ENCODE measurements at places on chromosomes 2 and 18.

GRCh38 chr2:53424902-53425301 lies 342.7 kb upstream of the CHAC2 start:
- DNase-seq = no peak

DNA sequence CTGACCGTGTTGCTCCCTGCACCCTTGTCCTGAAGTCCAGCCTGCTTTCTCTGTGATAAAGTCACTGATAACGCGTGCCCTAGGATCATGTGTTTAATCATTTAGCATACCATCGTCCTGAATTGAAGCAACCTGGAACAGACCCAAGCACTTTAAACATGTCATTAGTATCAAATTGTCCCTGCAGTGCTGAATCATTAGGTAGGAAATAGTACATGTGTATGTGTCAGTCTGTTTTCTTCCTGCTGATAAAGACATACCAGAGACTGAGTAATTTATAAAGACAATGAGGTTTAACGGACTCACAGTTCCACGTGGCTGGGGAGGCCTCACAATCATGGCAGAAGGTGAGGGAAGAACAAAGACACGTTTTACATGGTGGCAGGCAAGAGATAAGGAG lies 2.8 kb downstream of the ASB18 start:
- no peak for DNase-seq

- peak; percentile 28 for DNase-seq
Observed at GRCh38 chr2:68284896-68285295, 32.6 kb upstream of the PPP3R1 start.

GRCh38 chr2:218228366-218229090 lies 11.5 kb downstream of the ARPC2 start:
- DNase-seq = peak; percentile 64

DNA sequence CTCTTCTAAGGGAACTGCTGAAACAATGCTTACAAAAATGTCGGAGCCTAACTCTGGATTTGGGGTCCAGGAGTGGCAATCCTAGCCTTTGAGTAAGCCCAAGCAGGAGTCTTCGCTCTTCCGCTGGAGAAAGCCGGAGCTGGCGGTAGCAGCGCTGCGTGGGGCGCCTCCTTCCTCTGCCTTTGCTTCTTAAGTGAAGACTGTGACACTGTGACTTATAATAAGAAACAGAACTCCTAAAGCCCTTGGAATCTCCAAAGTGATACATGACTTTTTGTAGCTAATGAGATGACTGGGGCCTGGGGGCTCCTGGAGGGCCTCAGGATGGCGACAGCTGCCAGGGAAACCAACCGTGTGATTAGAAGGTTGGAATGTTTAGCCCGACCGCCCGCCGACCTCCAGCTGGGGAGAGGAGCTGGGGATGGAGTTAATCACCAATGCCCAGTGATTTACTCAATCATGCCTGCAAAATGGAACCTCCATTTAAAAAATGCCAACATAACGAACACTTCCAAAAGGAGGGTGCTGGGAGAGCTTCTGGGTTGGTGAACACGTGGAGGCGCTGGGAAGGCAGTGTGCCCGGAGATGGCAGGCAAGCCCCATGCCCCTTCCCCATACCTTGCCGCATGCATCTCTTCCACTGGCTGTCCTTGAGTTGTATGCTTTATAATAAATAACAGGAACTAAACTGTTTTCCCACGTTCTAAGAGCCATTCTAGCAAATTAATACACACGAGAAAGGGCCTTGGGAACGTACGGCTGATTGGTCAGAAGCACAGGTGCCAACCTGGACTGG lies 29.0 kb upstream of the MAL start:
- DNase-seq = no peak

DNA sequence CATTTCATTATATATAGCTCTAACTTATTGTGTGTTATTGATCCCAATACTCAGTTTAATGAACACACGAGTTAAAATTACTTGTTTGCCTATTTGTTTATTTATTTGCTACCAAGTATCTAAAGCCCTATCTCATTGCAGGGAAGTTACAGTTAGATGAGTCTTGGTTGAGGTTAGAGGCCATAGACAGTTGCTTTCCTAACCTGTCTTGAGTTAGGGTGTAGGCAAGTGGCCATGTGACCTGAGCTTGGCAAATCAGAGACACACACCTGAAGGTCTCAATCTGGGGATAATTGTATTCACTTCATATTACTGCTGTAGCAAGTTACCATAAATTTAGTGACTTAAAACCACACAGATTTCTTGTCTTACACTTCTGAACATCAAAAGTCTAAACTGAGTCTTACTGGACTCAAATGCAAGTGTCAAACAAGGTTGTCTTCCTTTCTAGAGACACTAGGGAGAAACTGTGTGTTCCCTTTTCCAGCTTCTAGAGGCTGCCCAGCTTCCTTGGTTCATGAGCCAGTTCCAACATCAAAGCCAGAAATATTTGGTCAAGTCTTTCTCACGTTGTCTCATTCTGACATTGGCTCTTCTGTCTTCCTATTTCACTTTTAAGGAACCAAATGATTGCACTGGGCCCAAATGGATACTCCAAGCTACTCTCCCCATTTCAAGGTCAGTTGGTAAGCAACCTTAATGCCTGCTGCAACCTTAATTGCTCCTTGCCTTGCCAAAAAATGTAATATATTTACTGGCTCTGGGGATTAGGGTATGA lies 39.7 kb downstream of the COL3A1 start:
- DNase-seq = no peak

DNA sequence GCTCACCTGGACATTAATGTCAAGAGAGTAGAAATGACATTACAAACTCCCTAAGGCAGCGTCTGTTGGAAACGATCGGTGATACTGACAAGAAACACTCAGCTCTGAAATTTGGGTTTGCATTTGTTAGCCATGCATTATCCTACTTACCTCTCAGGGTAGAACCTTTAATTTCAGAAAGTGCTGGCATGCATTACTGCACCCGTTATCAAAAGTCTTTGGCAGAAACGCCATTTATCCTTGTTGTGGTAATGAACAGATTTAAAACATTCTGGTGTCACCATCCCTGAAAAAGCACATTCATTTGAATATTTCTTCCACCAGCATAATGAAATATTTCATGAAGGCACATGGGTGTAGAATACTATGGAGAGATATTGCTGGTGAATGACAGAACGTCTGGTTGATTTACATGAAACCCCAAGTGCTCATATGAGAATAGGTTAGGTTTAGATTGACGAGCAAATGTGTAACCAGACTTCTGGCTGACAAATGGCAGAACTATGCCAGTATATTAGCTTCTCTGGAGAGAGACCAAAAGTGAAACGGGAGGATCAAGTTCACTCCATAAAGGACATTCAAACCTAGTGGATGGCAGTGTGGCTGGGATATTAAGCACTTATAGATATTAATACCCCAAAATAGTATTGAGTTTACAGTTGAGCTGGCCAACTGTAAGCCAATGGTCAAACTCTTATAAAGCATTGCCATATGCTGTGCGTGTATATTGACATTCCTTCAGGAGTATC lies 53.5 kb upstream of the ITGB6 start:
- no peak for DNase-seq

DNA sequence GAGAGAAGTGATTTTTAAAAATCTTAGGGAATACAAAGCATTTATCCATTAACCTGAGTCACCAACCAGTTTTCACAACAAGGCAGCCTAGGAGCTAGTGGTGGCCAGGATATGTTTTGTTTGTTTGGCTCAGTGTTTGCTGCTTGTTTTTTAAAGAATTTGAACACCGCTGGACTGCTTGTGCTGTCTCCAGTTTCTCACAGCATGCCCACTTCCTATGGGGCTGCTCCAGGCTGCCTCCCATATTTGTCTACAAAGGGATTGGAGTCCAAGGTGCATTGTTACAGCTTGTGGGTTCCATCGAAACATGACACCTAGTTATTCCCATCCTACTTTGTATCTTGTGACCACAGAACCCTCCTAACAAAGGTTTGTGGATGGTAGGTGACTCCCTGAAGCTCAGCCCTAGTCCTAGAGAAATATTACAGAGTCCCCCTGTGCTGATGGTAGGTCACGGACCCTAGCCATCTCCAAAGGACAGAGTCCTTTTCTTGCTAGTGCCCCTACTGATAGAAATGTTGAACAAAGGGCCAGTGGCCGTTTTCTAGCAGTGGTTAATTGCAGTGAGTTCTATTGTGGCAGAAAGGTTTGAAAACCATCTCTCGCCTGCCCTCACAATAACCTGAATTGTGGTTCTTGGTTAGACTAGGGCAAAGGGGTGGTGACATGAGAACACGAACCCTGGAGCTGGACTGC lies 23.2 kb downstream of the GPR39 start:
- no peak for DNase-seq

DNA sequence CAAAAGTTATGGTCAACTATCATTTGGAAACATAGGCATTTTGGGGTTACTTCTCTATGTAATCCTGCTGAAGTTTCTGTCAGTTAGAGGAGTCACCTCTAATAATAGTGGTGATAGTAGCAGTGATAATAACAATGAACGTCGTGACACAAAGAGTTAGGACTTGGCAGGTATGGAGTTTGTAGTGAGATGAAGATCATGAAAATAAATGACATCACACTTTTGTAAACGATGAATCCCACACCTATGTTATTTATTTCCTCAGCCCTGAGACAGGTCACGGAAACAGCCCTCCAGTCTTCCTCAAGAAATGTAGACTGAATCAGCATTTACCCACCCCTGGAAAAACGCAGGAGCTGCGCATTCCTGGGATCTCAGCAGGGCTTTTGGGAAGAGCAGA lies 38.8 kb downstream of the TSN start:
- no peak for DNase-seq

DNA sequence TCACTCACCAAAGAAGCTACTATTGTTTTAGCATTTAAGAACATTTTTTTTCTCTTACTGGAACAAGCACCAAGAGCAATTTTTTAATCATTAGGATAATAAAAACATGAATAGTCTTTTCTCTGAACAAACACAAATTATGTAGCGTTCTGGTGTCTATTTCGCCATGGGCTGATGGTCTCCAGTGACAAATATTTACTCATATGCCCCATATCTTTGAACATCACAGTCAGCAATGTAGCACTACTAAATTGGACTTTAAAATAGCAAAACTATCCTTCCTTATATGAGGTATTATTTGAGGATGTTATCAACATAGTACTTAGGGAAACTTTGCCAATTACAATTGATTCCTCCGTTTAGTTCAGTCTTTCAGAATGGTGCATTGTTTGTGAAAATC lies 1326.0 kb upstream of the ZEB2 start:
- no peak for DNase-seq

DNA sequence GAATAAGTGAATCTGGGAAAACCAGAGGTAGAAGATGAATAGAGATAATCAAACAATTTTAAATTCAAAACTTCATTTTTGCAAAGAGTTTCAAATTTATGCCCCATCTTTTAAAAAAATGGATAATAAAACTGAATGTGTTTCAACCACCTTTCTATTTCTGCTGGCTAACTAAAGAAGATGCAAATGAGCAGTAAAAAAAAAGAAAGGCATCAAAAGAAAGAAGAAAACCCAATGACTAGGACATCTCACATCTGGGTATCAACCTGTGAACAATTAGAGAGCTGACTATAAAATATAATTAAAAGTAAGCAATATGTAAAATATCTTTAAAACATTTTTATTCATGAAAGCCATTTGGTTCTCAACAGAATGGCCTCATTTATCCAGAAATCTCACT lies 2.5 kb downstream of the PGAP1 start:
- DNase-seq = no peak

DNA sequence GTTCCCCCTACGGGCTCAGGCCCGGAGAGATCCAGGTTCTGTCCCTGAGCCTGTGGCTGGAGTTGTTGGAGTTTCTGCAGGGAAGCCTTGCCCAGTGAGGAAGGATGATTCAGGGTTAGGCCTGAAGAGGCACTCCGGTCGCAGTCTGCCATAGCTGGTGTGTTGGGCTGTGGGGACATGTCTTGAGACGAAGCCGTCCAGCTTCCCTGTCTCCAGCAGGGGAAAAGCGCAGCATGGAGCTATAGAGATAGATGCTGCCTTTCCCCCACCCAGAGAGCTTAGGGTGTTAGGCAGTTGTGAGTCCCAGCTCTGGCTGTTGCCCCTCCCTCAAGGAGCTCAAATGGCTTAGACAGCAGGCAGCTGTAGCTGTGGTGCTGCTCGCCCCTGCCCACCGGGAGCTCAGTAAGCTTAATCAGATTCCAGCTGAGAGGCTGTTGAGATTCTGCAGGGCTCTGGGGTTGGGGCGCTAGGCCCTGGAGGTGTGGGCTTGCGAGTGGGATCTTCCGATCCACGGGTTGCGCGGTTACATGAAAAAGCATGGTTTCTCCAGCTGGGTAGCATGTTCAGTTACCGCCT lies 103.9 kb downstream of the PMAIP1 start:
- no peak for DNase-seq

DNA sequence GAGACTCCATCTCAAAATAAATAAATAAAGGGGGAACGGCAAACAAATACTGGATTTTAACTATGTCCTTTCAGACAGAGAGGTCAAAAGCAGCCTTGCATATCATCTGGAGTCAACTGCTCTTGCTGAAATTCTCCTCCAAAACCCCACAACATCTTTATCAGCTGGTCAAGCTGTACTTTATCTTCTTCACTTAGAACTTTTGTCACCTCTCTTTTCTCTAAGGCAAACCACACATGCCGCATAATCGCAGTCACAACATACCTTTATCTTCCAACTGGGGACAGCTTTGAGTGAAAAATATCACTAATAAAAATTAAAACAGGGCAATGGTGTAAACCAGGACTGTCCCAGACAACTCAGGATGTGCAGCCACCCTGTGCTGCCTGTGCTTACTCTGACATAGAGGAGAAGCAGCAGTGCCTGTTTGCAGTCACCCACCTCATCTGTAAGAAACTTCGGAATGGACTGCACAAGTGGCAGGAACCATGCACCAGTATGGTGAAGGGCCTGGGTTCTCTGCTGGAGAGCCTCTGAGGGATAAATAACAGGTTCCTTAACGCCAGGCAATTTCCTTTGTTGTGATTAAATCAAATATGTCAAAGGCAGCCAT lies 6.2 kb downstream of the MPPE1 start:
- DNase-seq = no peak

DNA sequence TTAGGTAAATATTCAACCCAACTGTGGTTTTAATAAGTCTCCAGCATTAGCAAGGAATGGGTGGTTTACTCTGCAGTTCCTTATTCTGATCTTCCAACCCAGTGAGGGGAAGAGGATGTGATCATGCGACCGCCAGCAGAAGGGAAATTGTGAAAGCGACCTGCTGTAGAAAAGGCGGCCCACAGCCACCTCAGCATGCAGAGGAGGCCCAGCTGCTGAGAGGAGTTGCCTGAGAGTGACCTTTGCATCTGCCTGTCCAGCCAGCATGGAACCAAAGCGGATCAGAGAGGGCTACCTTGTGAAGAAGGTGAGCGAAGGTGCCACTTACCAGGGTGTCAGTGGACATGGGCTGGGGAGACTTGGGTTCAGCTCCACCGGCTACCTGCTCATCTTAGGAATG lies at the start of gene PLEK:
TSS of gene PLEK (plus strand) at position 196 of the 400 bp plus-strand sequence. CDS start at position 266, 70 bp downstream.
- peak; percentile 97 for DNase-seq

Data from inflammatory macrophage treated with lipopolysaccharide for 4 hours (primary cell).